D341Med (cell line): ENCODE measurements at places on chromosomes 16 and 17.

DNA sequence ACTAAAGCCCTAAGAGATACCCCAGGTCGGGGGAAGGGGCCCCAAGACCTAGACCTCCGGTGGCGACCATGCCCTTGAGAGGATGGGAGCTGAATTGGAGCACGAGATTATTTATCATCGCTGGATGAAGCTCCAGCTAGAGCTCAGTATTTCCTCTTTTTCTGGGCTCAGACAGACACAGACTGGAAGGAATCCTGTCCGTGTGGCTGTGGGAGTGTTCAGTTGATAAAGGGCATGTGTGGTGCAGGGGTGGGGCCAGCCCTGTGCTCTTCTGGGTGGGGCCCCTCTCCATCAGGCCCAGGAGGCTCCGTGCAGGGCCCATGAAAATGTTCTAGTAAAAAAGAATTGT is 6.3 kb upstream of the CBX4 start:
- DNase-seq, result no peak

DNA sequence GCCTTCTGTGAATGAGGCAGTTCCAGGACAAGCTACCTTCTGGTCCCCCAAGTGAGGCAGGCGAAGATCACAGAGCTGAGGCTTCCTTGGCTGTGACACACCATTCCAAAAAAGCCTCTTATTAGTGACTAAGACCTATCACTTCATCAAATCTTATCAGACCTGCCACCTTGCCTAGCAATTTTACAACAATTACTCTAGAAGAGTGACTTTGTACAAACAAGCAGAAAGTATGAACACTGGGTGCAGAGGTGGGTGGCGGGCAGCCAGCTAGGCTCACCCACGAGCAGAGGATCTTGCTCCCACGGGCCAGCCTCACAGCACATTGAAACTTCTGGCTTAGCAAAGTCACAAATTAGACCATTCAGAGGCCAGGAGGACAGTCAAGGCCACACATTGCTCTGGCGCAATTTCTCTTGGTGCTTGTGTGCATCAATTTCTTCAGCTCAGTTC is 2.2 kb upstream of the ICAM2 start:
- DNase-seq, result no peak

- DNase-seq, result no peak
These were observed 2.1 kb upstream of the RCVRN start for GRCh38 chr17:9907131-9907530.

GRCh38 chr17:9971991-9972390 is 66.9 kb upstream of the RCVRN start:
- DNase-seq, result no peak

DNA sequence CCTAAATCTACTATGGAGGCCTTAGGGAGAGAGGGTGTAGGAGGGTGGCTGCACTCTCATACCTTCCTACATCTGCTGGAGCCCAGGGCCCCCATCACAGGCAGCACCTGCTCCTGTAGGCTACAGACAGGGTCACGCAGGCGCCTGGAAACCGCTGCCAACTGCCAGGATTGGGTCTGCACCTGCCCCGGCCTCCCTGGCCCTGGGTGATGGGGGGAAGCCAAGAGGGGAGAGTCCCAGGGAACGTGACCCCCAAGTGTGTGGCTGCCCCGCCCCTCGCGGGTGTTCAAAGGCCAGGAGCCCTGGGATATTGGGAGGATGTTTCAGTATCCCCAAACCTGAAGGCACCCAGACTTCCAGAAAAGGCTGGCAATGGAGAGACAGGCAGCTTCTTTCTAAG is 5.6 kb upstream of the TEX19 start:
- no peak for DNase-seq

DNA sequence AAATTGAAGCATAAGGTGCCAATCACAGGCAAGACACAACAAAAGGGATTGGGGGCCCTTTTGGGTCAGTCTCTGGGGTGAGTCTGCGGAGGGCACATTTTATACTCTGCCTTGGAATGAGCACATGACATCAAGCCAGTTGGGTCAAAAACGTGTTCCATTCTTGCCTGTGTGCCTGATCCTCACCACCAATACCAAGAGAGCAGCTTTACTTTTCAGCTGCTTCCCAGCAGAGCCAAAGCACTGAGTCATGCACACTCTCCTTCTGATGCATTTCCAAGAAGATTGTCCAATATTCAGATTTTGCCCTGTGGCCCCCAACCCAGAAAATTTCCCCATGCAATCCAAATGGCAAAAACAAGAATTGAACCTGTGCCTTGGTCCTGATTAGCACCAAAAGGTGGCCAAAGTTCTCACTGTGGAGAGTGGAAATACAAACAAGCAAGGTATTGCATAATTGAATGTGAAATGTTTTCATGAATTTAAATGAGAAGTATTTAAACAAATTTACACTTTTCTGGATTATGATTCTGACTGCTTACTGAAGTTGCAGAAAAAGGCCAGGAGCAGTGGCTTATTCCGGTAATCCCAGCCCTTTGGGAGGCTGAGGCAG is 217.8 kb upstream of the SOX9 start:
- DNase-seq, result no peak

DNA sequence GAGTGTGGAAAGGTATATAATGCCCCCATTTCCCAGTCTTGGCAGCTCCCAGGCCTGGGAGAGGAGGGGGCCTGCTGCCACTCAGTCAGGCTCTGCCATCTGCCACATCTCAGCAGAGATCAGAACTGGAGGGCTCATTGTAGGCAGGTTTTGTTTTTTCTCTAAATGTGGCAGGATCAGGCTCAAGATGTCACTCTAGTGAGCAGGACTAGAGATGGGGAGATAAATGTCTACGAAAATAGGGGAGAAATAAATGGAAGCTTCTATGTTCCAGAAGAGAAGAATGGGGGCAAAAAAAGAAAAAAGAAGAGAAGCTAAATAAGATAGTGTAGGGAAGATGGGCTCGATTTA is 13.9 kb downstream of the NXPH3 start:
- DNase-seq, result no peak

DNA sequence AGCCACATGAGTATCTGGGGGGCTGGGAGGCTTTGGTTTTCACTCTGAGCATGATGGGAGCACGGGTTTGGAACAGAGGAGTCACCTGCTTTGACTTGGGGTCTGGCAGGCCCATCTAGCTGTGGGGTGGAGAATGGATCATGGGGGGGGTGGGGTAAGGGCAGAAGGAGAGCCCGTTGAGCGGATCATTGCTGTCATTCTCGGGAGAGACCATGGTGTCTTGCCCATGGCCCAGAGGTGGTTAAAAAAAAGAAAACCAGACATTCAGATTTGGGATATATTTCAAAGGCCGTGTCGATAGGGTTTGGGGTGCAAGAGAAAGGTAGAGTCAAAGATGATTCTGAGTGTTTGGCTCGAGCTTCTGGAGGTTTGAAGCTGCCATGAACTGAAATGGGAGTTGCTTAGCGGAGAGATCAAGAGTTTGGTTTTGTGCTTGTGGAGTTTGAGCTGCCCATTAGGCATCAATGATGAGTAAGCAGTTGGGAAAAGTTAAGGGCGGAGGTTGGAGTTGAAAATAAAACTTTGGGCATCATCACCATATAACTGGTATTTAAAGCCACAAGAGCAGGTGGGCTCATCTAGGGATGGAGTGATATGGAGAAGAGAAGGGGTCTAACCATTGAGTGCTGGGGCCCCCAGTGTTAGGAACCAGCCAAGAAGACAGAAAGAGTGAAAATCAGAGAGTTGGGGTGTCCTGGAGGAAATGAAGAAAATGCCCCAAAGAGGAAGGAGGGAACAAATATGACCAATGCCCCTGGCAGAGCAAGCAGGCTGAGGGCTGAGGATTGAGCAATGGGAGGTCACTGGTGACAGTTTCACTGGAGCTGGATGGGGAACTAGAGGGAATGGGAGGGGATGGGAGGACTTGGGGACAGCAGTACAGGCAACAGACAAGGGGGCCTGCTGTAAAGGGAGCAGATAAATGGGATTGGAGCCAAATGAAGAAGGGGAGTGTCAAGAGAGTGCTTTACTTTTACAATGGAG is 1.9 kb downstream of the NOD2 start:
- no peak for DNase-seq

- DNase-seq, result no peak
These were observed 6.5 kb downstream of the PRSS27 start for GRCh38 chr16:2713523-2713922.

- DNase-seq, result no peak
These were observed 53.7 kb upstream of the ETV4 start for GRCh38 chr17:43599835-43600234.

- no peak for DNase-seq
These were observed 38.7 kb upstream of the RHOT1 start for GRCh38 chr17:32103476-32104113.

DNA sequence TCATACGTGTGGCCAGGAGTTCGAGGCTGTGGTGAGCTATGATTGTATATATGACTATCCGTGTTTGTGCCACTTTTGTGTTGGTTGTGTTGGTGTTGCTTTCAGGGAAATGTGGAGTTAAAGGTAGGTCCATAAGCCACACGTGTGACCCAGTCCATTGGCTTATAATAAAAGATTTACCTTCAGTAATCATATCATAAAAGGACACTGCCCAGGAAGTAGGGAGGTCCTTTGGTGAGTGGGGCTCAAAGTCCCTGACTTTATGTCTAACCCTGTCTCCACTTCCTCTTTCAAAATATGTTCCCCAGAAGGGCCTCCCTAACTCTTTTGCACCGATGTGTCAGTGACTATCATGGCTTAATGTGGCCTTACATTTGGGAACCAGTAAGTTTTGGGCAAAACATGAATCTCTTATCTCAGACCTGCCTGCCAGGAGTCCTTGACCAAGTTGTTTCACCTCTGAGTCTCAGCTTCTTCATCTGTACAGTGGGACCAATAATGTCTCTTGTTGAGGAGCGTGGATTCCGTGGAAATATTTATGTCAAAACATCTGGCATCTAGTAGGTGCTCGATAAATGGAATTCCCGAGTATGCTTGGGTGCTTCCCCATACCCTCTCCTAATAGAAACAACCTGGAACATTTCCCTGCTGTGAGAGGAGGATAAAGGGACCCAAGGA is 4.8 kb downstream of the TNP2 start:
- DNase-seq, result no peak

GRCh38 chr16:745739-746138 is 4.9 kb upstream of the CIAO3 start:
- peak; percentile 69 for DNase-seq

- DNase-seq, result no peak
These were observed 2.3 kb downstream of the SPACA3 start for GRCh38 chr17:32993977-32994376.

- no peak for DNase-seq
These were observed 8.9 kb downstream of the NSMCE1 start for GRCh38 chr16:27259710-27260109.

DNA sequence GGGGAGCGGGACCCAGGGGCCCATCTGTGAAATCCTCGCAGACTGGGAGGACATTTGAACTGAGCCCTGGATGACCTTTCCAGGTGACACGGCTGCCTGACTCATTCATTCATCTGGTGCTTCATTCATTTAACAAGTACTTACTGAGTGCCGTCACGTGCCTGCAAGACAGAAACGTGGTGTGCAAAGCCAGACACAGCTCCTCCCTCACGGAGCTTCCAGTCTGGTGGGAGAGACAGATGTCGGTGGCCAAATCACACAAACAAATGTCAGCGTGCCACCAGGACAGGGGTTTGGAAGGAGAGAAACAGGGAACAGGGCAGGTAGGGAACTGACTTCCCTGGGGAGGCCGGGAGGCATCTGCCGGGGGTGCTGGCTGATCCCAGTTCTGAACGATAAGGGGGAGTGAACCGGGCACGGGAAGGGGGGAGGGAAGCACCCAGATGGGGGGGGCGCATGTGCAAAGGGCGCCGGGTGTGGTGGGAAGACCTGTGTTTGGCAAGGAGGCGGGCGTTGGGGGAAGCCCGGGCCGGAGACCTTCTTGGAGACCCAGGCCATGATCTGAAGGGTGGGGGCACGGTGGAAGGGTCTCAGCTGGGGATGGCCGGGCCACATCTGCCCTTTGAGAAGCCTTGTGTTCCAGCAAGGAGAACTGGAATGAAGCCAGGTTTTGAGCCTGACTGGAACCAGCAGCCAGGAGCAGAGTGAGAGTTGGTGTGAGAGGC is 93.6 kb upstream of the CIBAR2 start:
- DNase-seq, result no peak

- DNase-seq, result no peak
These were observed 17.6 kb upstream of the NKD1 start for GRCh38 chr16:50530277-50531236.

DNA sequence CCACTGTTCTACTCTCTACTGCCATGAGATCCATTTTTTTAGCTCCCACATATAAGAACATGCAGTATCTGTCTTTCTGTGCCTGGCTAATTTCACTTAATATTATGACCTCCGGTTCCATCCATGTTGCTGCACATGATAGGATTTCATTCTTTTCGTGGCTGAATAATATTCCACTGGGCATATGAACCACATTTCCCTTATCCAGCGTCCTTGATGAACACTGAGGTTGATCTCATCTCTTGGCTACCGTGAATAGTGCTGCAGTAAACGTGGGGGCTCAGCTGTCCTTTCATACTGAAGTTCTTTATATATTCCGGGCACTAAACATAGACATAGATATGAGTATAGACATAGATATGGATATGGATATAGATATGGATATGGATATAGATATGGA is 109.3 kb upstream of the TNRC6C start:
- no peak for DNase-seq

GRCh38 chr17:1109606-1110540 is 69.9 kb downstream of the ABR start:
- DNase-seq, result no peak

GRCh38 chr17:69492410-69493071 is 78.0 kb downstream of the MAP2K6 start:
- no peak for DNase-seq
